ENCODE measurements at places on chromosomes 16 and 17. TPM values are rescaled to one million over a fixed set of nuclear protein-coding genes. Genes with fewer than 3 reads are reported as not detected.

The KRT25 gene
- not detected for polyA plus RNA-seq

The CLDN7 gene
- not detected for polyA plus RNA-seq

The NME4 gene
- polyA plus RNA-seq = 161 TPM

The AATK gene
- not detected for polyA plus RNA-seq

The PNMT gene
- not detected for polyA plus RNA-seq

The CCDC154 gene
- not detected for polyA plus RNA-seq

The ABCC11 gene
- 0.05 TPM for polyA plus RNA-seq

The STAC2 gene
- not detected for polyA plus RNA-seq

The SCGB1C2 gene
- not detected for polyA plus RNA-seq

The TNK1 gene
- polyA plus RNA-seq = 0.95 TPM

The RMI2 gene
- 26.4 TPM for polyA plus RNA-seq

The TLCD3B gene
- not detected for polyA plus RNA-seq
